ENCODE measurements at places on chromosomes 6 and 20.

- no peak for DNase-seq
Observed at GRCh38 chr6:101722991-101723579, 329.6 kb downstream of the GRIK2 start.

- no peak for DNase-seq
Observed at GRCh38 chr6:149334682-149335160, 17.2 kb downstream of the TAB2 start.

DNA sequence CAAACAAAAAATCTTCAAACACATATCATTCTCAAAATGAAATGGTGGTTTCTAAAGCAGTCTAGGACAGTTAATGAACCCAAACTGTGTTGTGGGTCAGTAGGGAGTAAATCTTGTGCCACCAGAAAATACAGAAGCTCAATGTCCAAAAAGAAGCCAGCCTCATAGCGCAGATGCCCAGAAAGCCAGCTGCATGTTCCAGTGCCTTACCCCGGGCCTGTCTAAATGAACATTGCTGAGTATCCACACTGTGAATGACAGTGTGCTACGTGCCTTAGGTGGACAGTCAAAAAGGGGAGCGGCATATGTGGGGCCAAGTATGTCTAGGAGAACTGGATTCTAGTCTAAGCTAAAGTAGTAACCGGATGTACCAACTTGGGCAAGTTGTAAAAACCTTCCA is 10.9 kb downstream of the FYN start:
- DNase-seq, result no peak

- no peak for DNase-seq
Observed at GRCh38 chr6:34235307-34236130, 1.2 kb upstream of the HMGA1 start.

- no peak for DNase-seq
Observed at GRCh38 chr20:62291251-62292066, 11.3 kb upstream of the ADRM1 start.

DNA sequence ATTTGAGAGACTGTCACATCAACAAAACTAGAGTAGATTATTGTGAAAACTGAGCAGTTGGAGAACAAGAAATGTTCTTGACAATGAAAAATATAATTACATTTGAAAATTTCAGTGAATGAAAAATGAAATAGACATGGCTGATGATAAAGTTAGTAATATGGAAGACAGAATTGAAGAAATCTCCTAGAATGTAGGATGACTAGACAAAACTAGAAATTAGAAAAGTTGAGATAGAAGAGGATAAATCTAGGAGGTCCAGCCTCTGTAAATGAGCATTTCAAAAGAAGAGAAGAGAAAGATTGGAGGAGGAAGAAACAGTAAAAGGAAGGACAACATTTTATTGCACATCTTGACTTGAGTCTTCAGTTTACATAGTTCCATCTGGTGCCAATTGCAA is 178.7 kb downstream of the NFATC2 start:
- no peak for DNase-seq

DNA sequence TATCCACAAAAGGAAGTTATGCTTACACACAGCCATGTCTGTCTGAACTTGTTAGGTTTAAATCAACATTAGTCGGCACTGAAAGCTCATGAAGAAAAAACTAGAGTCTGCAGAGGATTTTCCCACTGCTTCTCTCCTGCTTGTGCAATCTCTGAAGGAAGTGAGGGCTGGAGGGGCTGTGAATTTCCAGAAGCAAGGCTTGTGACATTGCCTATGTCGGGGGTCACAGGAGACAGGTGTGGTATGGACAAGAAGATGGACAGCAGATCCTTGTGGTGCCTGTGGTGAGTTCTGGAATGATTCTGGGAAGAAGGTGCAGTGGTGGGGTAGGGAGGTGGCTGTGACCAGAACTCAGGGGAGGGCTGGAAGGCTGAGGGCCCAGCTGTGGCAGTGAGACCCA is 84.3 kb upstream of the TRAF3IP2 start:
- DNase-seq, result no peak

DNA sequence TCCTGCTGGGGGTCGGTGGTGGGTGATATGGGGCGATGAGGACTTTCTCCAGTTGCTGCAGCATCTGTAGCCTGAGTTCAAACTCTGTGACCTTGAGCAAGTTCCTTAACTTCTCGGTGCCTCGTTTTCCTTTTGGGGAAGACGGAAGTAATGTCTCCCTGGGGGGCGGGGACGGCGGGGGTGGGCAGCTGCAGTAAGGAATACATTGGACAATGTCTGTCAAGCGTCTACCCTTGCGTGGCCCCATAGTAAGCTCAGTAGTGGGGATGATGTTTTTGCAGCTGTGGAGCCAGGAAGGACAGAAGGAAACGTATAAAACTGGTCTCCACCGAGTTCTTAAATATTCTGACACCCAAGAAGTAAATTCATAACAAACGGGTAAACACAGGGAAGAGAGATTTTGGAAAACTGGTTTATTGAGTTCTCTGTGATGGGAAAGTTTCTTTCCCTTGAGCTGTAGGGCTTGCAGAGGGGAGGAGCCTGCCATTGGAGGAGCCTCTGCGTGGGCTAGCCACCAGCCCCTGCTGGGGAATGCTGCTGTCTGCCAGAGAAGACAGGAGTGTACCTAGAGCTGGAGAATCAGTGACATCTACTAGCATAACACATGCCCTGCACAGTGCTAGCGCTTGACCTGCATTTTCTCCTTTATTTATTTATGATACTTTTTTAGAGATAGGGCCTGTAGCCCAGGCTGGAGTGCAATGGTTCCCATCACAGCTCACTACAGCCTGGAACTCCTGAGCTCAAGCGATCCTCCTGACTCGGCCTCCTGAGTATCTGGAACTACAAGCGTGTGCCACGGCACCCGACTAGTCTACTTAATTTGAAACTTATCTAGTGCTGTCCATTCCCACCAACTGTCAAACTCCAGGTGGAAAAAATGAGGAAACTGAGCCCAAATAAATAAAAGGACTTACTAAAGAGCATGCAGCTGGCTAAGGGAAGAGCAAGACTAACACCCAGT is 1.2 kb upstream of the ACSS1 start:
- DNase-seq, result no peak

GRCh38 chr6:106411056-106411455 is 50.5 kb downstream of the CRYBG1 start:
- no peak for DNase-seq

DNA sequence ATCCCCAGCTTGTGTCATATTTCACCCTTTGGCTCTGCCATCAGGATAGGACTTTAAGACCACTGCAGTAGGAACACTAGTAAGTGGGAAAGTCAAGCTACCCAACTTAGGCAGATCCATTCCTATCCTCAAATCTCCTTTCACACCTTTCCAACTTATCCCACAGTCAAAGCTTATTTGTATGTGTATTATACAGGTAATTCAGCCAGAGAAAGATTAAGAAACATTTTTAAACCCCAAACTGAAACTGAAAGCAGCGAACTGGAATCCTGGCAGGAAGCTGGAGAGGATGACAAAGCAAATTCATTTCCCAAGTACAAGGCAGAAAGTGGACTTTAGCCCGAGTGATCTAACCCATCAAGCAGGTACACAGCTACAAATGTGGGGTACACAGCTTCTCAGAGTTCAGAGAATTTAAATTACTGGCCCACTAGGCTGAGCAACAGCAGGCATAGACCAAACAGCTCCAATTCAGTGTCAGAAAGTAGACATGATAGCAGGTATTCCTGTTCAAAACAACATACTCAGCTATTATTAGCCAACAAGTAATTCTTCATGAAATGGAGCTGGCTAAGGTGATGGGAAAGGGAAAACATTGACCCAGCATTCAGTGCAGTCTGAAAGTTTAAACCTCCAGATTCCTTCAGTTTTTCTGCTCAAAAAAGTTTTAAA is 39.1 kb downstream of the ILRUN start:
- no peak for DNase-seq

DNA sequence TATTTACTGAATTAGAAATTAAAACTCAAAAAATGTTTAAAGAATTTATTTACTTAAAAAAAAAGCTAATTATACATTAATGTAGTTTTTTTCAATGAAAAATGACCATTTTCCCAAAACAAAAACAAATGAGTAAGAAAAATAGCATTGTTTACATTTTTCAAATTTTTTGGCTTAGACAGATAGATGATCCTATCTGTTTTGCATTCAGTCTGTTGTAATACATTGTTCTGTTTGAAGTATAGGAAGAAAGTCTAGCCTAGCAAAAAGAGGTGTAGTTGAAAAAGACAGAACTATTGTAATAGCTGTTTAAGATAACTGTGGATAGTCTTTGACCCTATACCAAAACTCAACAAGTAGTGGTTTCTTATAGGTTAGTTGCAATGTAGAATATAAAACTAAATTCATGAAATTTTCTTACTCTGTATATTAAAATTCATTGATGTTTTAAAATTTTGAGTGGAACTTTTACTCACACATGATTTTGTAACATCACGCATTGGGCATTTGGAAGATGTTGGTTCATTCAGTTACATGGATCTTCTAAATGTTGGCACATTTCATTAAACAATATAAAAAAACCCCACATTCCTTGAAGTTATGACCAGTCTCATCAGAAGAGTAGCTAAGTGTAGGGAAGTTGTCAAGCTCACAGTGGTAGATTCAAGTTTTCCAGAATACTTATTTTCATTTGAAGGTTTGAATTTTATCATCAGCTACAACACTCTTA is 62.0 kb downstream of the KCNS1 start:
- DNase-seq, result no peak

- DNase-seq, result no peak
Observed at GRCh38 chr6:28530777-28531176, 5.1 kb downstream of the GPX5 start.

DNA sequence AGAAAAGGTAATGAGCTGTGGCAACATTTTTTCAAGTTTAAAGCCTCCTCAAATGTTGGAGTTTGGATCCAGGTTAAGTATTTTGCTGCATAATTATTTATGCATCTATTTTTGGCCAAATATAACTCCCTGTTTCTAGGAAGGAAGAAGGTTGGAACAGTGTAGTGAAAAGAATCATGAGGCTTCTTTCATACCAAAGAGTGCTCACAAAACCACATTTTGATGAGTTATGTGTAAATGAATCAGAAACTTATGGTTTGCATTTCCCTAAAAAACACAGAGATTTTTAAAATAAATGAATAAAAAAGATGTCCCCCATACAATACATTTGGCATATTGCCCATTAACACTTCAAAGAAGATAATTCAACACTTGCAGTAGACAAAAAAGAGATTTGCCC is 246.9 kb upstream of the PRDM1 start:
- no peak for DNase-seq

DNA sequence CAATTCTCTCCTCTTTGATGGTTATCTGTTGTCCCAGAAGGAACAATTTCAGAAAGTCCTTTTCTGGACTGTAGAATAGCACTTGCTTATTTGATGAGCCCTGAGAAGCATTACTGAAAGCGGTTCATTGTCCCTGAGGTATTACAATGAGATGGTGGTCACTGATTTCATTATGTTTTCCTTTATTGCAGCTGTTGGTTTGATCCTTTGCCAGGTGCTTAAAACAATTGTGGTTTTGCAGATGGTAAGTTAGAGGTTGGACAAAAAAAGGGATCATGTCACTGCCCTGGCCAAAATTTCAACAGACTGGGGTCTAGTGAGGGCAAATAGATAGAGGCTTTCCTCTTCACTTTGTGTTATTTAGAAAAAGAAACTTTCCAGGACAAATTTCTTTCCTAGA is 61.9 kb downstream of the ESR1 start:
- no peak for DNase-seq

GRCh38 chr6:170366248-170366960 is 59.8 kb downstream of the FAM120B start:
- no peak for DNase-seq

- no peak for DNase-seq
Observed at GRCh38 chr6:116011520-116011919, 49.2 kb downstream of the FRK start.

DNA sequence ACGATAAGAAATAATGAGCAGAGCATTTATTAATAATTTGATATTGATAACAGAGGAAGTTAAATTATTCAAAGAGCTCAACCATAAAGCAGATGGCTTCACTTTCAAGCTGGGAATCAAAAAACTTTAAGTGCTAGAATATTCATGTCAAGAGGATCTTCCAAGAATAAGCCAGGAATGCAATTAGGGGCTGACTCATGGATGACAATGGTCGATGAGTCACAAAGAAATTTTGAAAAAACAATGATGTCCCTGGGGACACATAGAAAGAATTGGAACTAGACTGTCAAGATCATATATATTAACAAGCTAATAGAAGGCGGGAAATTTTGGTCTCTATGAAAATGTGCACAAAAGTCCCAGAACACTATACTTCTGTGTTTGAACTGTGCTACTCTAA is 304.1 kb downstream of the LAMA2 start:
- no peak for DNase-seq

DNA sequence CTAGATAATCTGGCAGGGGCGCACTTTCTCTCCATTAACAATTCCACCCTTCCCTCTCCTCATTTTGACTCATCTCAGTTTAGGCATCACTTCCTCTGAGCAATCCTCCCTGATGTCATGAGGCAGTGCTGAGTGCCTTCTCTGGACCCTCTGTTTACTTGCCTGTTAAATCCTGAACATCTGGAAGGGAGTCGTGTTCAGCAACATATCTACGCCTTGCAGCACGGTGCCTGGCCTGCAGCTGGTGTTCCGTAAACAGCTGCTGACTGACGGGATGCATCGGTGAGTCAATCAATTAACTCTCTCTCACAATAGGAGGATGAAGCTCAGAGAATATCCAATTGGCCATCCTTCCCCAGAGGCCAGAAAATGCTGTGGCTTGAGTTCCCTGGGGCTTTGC is 613.5 kb downstream of the PTPRT start:
- DNase-seq, result no peak

- no peak for DNase-seq
Observed at GRCh38 chr6:79702691-79703090, 71.6 kb downstream of the SH3BGRL2 start.

DNA sequence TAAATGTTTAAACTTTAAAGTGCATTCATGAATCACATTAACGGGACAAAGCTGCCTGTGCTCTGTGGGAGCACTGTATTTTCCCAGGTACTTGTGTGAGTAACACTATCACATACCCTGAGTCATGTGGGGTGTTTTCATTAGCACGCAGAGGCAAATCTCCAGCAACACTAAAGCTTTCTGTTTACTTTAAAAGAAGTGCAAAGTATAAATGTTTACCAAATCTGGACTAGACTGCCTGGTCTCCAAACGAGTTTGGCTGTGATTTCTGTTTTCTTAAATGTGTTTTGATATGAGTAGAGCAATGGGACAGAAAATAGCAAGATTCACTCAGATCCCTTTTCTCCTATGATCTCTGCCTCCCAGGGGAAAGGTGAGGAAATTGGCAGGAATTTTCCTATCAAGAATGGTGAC is 28.8 kb upstream of the RIPPLY2 start:
- no peak for DNase-seq

- no peak for DNase-seq
Observed at GRCh38 chr6:115796829-115797228, 263.9 kb downstream of the FRK start.

- DNase-seq, result no peak
Observed at GRCh38 chr20:63062188-63063140, 55.7 kb upstream of the BHLHE23 start.

- no peak for DNase-seq
Observed at GRCh38 chr6:44809258-44809657, 421.8 kb downstream of the CDC5L start.
